ENCODE measurements at places on chromosomes 11 and 22. TPM values are rescaled to one million over a fixed set of nuclear protein-coding genes. Genes with fewer than 3 reads are reported as not detected.

DNA sequence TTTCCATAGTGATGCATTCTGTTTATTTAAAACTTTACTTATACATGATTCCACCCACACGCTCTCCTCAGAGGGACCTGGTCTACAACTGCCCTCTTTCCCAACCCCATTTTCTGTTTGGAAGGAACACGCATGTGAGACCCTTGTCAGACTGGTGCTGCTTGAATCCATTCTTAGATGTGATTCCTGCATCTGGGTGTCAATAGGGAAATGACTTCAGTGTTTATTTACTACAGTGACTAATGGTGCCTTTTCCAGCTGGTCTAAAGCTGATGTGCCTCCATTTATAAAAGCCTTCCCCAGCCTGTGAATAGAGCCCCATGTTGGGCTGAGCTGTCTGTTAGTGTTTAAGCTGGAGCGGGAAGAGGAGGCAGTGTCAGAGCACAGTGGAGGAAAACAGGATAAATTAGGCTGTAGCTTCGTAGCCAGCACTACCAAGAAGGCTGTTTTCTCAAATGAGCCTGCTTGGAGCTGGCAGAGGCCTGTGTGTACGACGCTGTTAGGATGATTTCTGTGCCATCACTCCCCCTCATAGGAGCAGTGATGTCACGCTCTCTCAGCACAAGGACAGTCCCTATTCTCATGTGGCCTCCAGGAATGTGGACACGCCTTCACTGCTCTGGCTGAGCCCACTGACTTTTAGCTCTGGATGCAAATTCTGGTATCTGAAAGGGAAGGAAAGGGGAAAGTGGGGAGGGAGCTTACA, 18.9 kb upstream of the C11orf96 start:
- H3K27me3 ChIP-seq = no peaks in the 10 kb centered on the region
- no peak overlapping the region for H3K27ac ChIP-seq
- H3K4me3 ChIP-seq = no peak overlapping the region
- H3K36me3 ChIP-seq = peaks cover 21% of the 10 kb centered on the region
- H3K4me1 ChIP-seq = peaks cover 10% of the 10 kb centered on the region
- no peak for DNase-seq

- peak overlapping the region; percentile 64 for H3K27ac ChIP-seq
- DNase-seq = no peak
- no peaks in the 10 kb centered on the region for H3K36me3 ChIP-seq
- peak overlapping the region; percentile 7 for H3K4me3 ChIP-seq
Observed at GRCh38 chr22:50314081-50314454, 6.6 kb upstream of the PLXNB2 start.

DNA sequence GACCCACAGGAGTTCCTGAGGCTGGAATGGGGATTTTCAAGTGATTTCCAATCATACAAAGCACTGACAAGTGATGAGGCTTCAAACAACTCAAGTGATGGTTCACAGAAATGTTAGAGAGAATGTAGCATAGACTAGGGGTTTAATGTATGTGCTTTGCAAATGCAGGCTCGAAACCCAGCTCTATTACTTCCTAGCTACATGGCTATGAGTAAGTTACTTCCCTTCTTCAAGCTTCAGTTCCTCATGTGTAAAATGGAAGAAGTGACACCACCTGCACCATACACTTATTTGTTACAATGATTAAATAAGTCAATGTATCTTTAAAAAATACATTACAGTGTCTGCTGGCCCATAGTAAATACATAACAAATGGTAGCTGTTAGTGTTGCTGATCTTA, 139.8 kb downstream of the CCDC81 start:
- H3K36me3 ChIP-seq = no peaks in the 10 kb centered on the region
- no peak overlapping the region for H3K4me3 ChIP-seq
- H3K4me1 ChIP-seq = peaks cover 38% of the 10 kb centered on the region
- H3K27ac ChIP-seq = no peak overlapping the region
- no peak for DNase-seq

DNA sequence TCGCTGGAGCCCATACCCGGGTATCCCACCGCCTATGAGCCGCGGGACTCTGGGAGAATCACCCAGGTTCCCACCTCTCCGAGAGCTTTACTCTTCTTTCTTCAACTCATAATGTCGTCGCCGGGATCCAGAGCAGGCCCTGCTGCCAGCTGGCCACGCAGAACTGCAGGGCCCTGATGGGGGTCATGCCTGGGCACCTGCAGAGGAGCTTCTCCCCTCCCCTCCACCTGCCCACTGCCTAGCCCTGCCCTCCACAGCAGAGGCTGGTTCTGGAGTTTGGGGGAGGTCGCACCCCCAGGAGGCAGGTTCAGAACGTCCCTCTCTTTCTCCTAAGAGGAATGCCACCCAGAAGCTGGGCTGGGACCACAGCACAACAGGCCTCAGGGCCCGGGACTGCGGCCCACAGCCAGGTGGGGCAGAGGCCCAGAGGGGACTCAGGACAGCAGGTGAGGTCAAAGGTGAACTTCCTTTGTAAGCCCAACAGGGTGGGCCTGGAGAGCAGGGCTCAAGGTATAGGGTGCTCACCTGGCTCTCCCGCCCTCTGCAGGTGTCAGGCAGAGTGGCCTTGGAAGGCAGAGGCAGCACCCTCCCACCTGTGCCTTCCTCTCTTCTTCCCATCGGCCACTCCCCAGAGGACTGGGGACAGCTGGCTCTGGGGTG, 1.9 kb downstream of the SLC25A45 start:
- no peak overlapping the region for H3K4me3 ChIP-seq
- DNase-seq = no peak
- peaks cover 28% of the 10 kb centered on the region for H3K4me1 ChIP-seq
- no peaks in the 10 kb centered on the region for H3K27me3 ChIP-seq

DNA sequence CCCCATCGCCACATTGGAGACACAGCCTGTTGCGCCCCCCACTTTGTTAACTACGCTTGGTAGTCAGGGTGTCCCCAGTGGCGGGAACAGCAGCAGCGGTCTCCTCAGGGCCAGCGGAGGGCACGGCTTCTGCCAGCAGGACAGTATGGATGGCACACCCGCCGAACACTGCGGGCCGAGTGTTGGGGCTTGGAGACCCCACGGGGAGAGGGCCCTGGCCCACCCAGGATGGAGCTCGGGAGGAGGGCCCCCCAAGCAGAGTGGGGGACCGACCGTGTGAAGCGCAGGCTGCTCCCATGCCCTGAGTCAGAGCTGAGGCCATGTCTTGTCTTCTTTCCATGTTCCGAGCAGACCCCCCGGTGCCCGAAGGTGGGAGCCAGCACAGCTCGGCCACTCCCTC, 17.8 kb downstream of the MRPL23 start:
- no peak for DNase-seq
- H3K27ac ChIP-seq = no peak overlapping the region
- H3K27me3 ChIP-seq = no peaks in the 10 kb centered on the region

DNA sequence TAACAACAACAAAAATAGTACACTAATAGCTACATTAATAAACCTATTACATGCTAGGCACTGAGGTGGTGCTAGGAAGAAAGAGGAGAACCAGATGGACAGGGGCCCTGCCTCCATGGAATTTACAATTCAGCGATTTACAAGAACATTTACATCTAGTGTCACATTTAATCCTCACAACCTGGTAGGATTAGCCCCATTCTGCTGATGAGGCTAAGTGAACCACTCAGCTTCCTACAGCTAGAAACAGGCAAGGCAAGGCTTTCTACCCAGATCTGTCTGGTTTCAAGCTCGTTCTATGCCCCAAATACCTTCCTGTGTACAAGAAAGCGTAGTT, 368.4 kb downstream of the BUD13 start:
- H3K4me3 ChIP-seq = no peak overlapping the region
- no peak for DNase-seq
- no peaks in the 10 kb centered on the region for H3K36me3 ChIP-seq

DNA sequence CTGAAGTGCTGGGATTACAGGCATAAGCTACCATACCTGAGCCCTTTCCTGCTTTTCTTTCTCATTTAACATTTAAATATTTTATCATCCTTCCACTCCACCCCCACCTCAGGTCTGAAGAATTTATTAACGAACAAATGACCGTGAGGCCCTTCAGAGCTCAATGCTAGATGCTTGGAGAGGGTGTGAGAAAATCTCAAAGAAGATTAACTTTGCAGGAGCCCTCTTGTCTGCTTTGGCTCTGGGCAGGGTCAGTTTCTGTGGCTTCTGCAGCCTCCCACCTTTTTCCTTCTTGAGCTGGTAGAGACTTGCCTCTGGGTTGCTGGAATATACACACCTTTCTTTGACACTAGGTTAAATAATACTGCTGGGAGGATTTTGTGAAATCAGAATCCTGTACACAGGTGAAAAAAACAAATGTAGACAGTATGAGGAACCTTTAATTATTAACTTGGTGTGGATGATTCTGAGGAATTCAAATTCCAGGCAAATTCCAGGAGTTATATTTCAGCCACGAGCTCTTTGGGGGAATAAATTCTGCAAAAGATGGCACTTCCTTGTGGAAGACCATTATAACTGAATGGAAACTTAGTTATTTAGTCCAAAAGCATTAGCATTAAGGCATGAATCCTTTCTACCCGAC, 3.4 kb upstream of the ZBTB44 start:
- H3K36me3 ChIP-seq = no peaks in the 10 kb centered on the region
- no peaks in the 10 kb centered on the region for H3K27me3 ChIP-seq
- peaks cover 4% of the 10 kb centered on the region for H3K4me1 ChIP-seq
- no peak for DNase-seq
- H3K27ac ChIP-seq = no peak overlapping the region

GRCh38 chr11:63491636-63492372, 837 bp upstream of the PLAAT5 start:
- no peak overlapping the region for H3K27ac ChIP-seq
- DNase-seq = no peak
- no peaks in the 10 kb centered on the region for H3K36me3 ChIP-seq
- peaks cover 9% of the 10 kb centered on the region for H3K4me1 ChIP-seq

GRCh38 chr11:117210620-117211019, 11.4 kb downstream of the TAGLN start:
- no peak for DNase-seq
- no peaks in the 10 kb centered on the region for H3K4me1 ChIP-seq
- H3K4me3 ChIP-seq = no peak overlapping the region

GRCh38 chr11:772429-773390, 4.6 kb downstream of the GATD1 start:
- H3K36me3 ChIP-seq = peaks cover 62% of the 10 kb centered on the region
- H3K4me3 ChIP-seq = no peak overlapping the region
- peaks cover 75% of the 10 kb centered on the region for H3K4me1 ChIP-seq
- H3K27ac ChIP-seq = no peak overlapping the region
- no peak for DNase-seq

- H3K27ac ChIP-seq = peak overlapping the region; percentile 89
- peaks cover 41% of the 10 kb centered on the region for H3K36me3 ChIP-seq
- H3K27me3 ChIP-seq = no peaks in the 10 kb centered on the region
- peak overlapping the region; percentile 66 for H3K4me3 ChIP-seq
Observed at GRCh38 chr11:10856689-10857458, 979 bp downstream of the ZBED5 start.

DNA sequence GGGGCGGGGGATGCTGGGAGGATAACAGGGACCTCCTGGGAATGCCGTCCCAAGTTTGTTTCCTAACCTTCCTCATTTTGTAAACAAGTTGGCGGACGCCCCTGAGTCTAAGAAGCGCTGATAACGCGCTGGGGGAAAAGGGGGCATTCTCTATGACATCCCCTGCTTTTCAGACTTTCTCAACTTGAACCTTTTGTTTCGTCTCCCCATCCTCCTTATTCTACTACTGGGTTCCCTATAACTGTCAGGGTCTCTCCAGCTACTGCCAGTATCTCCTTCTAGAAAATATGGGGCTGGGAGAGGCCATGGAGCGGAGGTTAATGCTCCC, 654 bp downstream of the TMEM86A start:
- no peaks in the 10 kb centered on the region for H3K27me3 ChIP-seq
- H3K4me3 ChIP-seq = peak overlapping the region; percentile 63
- peaks cover 9% of the 10 kb centered on the region for H3K4me1 ChIP-seq
- no peak for DNase-seq

GRCh38 chr11:35040221-35040942, 98.6 kb upstream of the CD44 start:
- H3K36me3 ChIP-seq = no peaks in the 10 kb centered on the region
- H3K4me1 ChIP-seq = peaks cover 55% of the 10 kb centered on the region
- H3K4me3 ChIP-seq = peak overlapping the region; percentile 2
- peak; percentile 55 for DNase-seq
- peak overlapping the region; percentile 49 for H3K27ac ChIP-seq

- peaks cover 7% of the 10 kb centered on the region for H3K4me1 ChIP-seq
- H3K27ac ChIP-seq = no peak overlapping the region
- DNase-seq = no peak
- no peak overlapping the region for H3K4me3 ChIP-seq
- no peaks in the 10 kb centered on the region for H3K36me3 ChIP-seq
Observed at GRCh38 chr11:120331301-120331996, 4.8 kb upstream of the ARHGEF12 start.

- H3K27ac ChIP-seq = peak overlapping the region; percentile 49
- no peaks in the 10 kb centered on the region for H3K27me3 ChIP-seq
- DNase-seq = no peak
- H3K36me3 ChIP-seq = no peaks in the 10 kb centered on the region
- peaks cover 58% of the 10 kb centered on the region for H3K4me1 ChIP-seq
Observed at GRCh38 chr11:96256215-96257011, 86.6 kb downstream of the MAML2 start.

DNA sequence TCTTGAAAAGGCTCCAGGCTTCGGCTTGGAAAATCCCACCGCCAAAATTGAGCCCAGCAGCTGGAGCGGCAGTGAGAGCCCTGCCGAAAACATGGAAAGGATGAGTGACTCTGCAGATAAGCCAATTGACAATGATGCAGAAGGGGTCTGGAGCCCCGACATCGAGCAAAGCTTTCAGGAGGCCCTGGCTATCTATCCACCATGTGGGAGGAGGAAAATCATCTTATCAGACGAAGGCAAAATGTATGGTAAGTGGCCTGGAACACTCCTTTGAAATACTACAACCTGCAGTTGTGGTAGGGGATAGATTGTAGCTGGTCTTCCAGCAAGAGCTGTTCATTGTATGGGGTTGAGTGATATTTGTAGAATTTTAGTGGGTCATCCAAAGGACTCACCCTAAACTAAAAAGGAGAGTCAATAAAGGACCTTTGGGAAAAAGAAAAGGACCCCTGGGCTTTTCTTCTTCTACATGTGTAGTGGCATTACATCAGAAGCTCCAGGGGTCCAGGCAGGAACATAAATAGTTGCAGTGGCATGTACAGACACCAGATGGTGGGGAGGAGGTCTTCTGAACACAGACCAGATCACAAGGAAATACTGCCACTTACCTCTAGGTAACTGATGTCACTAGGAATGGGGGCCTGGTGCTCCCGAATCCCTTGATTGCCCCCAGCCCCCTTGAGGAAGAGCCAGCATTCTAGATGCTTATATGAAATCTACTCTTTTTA, 90.1 kb downstream of the TEAD1 start:
- peaks cover 6% of the 10 kb centered on the region for H3K36me3 ChIP-seq
- H3K27me3 ChIP-seq = no peaks in the 10 kb centered on the region
- peak overlapping the region; percentile 37 for H3K27ac ChIP-seq

GRCh38 chr22:33658775-33659174, 261.5 kb downstream of the LARGE1 start:
- no peak overlapping the region for H3K4me3 ChIP-seq
- H3K27ac ChIP-seq = no peak overlapping the region
- H3K36me3 ChIP-seq = no peaks in the 10 kb centered on the region
- H3K27me3 ChIP-seq = no peaks in the 10 kb centered on the region
- no peaks in the 10 kb centered on the region for H3K4me1 ChIP-seq

RIMBP3C gene
- total RNA-seq = 0.89 TPM

C11orf52 gene
- total RNA-seq = 0.29 TPM

C11orf42 gene
- not detected for total RNA-seq

GGTLC2 gene
- total RNA-seq = not detected

WDR74 gene
- 136 TPM for total RNA-seq

SHANK2 gene
- total RNA-seq = 0.22 TPM

CYTH4 gene
- total RNA-seq = 0.75 TPM

APOA5 gene
- total RNA-seq = not detected

DDX25 gene
- total RNA-seq = not detected

SLC22A6 gene
- total RNA-seq = not detected
